ENCODE measurements at places on chromosomes 3 and 15.

DNA sequence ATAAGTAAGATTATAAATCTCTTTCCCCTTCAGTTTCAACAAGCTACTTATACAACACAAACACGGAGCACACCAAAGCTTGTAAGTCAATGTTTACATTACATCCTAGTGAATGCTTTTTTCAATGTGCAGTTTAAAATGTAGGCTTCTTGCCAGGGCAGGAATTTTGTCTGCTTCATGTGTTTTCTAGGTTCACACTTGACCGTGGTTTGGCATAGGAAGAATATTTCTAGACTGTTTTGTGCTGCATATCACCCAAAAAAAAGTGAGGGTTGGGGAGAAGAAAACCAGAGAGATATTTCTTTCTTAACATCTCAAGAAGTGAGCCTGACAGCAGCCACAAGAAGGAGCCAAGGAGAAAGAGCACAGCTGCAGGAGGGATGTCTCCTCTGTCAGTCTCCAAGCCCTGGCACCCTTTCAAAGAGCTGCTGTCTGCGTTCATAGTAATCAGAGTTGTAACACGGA lies 255.8 kb downstream of the MEIS2 start:
- no peak for DNase-seq

GRCh38 chr3:14933820-14934425 lies 13.5 kb upstream of the NR2C2 start:
- DNase-seq: no peak

GRCh38 chr15:42184296-42184695 lies 23.8 kb downstream of the VPS39 start:
- no peak for DNase-seq

GRCh38 chr3:156610154-156610553 lies 55.2 kb upstream of the SSR3 start:
- no peak for DNase-seq

GRCh38 chr3:64961301-64961700 lies 273.5 kb upstream of the ADAMTS9 start:
- no peak for DNase-seq

DNA sequence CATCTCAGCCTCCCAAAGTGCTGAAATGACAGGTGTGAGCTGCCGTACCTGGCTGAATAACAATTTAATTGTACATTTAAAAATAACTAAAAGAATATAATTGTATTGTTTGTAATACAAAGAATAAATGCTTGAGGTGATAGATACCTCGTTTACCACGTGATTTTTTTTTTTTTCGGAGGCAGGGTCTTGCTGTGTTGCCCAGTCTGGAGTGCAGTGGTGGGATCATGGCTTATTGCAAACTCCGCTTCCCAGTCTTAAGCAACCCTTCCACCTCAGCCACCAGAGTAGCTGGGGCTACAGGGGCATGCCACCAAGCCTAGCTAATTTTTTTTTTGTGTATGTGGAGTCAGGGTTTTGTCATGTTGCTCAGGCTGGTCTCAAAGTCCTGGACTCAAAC lies 15.8 kb downstream of the MFN1 start:
- DNase-seq: no peak

Data from NCI-H1930 (cell line).